ENCODE measurements at places on chromosomes 3 and 15. TPM values are rescaled to one million over a fixed set of nuclear protein-coding genes. Genes with fewer than 3 reads are reported as not detected.

The PKM gene
- 1,264 TPM for total RNA-seq

The TMEM41A gene
- 20.9 TPM for total RNA-seq

The FOXL2 gene
- not detected for total RNA-seq

The IL17RD gene
- not detected for total RNA-seq

The KCNMB3 gene
- total RNA-seq = 1.7 TPM

The FBXO40 gene
- not detected for total RNA-seq

The HIGD2B gene
- 0.16 TPM for total RNA-seq

The ATP10A gene
- total RNA-seq = 60.2 TPM

The POTEB3 gene
- not detected for total RNA-seq

The TRIM59 gene
- 51.7 TPM for total RNA-seq

The CXCR6 gene
- 10.3 TPM for total RNA-seq

The GRM2 gene
- 1.4 TPM for total RNA-seq

The NMNAT3 gene
- 0.80 TPM for total RNA-seq

The TMCO5A gene
- total RNA-seq = not detected

The UBR1 gene
- total RNA-seq = 42.4 TPM

The IL12A gene
- 4.3 TPM for total RNA-seq

The SEC11A gene
- 116 TPM for total RNA-seq

The ETV5 gene
- total RNA-seq = 0.16 TPM

The GOLGA6L22 gene
- not detected for total RNA-seq

All from T-helper 2 cell treated with Interferon-gamma antibody and Interleukin-4, amounts not matched to agents 100 ng/mL and 5 ng/mL, for 36 hours (primary cell).